ENCODE measurements at places on chromosomes 13 and 19.

- no peak for DNase-seq
Observed at GRCh38 chr13:46523972-46524752, 28.8 kb upstream of the LRCH1 start.

GRCh38 chr13:48066310-48066989 is 28.5 kb downstream of the MED4 start:
- no peak for DNase-seq

GRCh38 chr13:48994706-48995105 is 19.0 kb downstream of the FNDC3A start:
- no peak for DNase-seq

DNA sequence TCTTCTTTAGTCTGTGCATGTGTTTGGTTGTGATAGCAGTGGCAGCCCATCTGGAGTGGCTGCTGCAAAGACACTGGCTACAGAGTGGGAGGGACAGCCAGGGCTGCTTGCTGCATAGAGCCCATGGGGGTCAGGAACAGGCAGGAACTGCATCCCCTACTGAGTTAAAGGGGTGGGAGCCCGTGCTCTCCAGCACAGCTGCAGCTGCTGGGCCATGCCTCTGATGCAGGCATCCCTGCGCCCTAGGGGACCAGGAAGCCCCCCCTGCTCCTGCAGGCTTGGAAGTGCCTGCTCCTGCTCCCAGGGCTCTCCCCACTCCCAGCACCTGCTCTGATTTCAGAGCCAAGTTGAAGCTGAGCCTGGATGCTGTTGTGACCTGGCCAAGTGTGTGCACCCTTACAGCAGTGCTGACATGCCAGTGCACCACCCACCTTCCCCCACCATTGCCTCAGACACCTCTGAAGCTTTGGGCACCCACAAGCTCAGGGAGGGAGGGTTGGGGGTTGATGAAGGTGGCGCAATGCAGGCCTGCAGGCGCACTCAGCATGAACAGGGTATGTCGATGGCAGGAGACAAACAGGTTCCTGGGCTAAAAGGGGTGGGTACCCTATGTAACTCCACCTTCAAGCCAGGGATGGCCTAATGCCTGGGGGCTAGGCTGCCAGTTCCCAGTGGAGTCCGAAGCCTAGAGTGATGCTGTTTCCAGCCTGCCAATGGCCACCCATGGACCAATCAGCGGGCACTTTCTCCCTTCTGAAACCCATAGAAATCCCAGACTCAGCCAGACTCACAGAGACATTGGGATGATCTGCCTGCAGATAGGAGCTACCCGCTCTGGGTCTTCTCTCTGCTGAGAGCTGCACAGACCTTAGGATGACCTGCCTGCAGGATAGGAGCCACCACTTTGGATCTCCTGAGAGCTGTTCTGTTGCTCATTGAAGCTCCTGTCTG is 919.9 kb upstream of the MIR17HG start:
- no peak for DNase-seq

DNA sequence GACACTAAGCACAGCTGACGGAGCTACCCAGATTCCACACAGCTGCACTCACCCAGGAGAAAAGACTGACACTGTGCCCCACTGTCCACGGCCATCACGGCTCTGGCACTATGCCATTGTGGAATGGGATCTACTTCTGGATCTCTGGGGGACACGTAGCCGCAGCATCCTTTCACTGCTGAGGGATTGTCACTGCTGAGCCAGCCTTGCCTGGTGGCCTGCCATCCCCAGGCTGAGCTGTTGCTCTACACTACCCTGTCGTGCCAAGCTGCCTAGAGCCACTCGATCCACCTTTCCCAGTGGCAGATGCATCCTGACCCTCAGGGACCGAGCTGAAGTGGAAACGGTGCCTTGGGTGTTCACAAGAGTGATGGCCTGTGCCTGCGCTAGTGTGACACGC is 5.0 kb upstream of the LILRB5 start:
- DNase-seq: no peak

DNA sequence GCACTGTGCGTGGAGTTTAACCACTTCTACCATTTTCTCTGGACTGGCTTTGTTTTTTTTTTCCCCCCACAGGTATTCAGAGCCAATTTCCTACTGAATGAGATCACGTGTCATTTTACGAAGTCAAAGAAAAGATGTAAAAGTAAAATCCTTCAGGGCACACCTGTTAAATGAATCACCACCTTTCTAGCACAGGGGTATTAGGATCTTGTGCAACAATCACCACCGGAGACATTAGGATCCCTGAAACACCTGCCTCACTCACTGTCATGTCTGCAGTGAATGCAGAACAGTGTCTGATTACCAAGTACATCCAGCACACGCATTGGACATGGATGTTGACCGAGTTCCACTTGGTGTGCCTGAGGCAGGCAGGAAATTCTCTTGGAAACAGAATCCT is 17.2 kb downstream of the BRD4 start:
- no peak for DNase-seq

DNA sequence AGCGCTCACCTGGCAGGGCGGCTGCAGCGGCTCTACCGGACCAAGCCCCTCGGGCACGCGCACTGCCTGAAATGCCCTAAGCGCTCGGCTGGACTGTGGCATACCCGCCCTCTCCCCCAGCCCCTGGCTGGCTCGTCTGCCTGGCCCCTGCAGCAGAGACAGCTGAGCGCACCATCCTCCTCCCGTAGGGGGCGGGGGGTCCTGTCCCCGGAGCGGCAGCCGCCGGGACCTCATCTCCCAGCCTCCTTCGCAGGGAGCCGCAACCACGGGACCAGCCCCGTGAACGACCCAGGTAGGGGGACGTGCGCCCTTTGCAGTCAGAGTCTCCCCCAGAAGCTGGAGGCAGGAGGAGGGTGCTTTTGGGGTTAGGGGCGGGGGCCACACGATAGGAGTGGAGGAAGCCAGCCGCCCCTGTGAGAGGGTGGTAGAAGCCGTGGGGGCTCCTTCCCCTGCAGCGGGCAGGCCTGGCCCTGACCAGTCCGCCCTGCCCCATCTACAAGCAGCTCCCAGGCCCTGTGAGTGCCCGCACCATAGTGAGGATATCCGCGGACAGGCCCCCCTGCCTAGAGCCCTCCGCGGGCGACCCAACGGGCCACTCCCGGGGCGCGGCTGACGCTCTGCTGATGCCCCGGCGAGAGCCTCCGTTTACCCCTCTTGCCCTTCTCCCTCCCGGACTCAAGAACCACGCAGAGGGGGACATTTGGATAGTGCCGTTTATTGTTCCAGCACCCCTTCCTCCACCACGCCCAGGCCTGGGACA is 34.2 kb downstream of the ZNF787 start:
- DNase-seq: no peak

DNA sequence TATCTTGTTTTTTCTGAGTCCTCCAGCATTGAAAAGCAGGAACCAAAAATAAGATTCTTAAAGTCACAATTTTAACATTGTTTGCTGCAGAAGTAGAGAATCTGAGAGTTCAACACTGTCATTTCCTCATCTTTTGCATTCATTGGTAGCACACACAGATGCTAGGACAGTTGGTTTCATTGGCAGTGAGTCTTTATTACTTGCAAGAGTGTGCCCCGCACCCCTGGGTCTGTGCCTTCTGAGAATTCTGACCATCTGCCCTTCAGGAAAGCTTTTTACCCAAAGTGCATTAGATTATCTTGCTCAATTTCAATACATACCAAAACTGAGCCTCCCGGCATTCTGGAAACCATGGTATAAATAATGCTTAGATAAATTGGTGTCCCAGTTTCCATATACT is 247.7 kb upstream of the SLITRK1 start:
- DNase-seq: no peak

GRCh38 chr19:35756377-35757230 is at the start of gene HSPB6:
Gene HSPB6, minus strand, starts transcription at chr19:35757029. Its CDS starts 21 bp downstream, at chr19:35757008.
- no peak for DNase-seq

DNA sequence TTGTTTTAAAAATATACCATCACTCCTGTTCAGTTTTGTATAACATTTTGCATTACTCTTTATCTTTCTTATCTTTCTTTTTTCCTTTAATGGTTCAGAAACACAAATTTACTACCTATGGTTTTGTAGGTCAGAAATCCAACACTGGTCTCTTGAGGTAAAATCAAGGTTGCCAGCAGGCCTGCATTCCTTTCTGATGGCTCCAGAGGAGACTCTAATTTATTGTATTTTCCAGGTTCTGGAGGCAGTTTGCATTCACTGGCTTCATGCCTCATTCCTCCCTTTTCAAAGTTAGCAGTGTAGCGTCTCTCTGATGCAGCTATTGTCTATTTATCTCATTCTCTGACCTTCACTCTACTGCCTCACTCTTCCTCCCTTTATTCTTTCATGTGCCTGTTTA is 767.4 kb downstream of the SLITRK6 start:
- no peak for DNase-seq

DNA sequence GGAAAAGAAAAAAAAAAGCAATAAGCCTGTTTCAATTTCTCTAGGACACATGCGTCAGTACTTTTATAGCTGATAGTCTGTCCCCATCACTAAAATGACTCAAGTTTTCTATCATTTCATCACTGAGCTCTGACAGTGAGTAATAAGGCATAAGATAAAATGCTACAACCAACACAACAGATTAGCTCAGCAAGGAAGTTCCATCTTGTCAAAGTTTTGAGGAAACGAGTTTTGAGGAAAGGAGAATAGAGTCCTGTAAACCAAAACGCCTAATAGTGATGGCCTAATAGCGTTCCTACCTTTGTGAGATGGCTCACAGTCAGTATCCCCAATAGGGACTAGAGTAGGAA is 145.1 kb downstream of the LACC1 start:
- no peak for DNase-seq

DNA sequence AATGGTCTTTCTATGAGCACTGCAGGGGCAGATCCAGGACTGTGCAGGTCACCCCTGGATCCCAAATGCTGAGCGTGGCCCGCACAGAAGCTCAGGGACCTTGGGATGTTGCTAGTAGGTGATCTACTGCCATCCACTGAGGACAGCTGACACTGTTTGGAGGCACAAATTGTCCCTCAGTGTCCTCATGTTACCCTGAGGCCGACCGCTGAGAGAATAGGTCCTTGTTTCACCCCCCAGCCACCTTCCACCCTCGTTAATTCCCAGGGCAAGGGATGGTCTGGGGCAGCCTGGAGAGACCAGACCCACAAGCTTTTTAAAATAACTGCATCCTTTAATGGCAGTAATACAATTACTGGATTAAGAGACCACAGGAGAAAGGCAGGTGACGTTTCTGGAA is 15.4 kb upstream of the TMEM160 start:
- no peak for DNase-seq

DNA sequence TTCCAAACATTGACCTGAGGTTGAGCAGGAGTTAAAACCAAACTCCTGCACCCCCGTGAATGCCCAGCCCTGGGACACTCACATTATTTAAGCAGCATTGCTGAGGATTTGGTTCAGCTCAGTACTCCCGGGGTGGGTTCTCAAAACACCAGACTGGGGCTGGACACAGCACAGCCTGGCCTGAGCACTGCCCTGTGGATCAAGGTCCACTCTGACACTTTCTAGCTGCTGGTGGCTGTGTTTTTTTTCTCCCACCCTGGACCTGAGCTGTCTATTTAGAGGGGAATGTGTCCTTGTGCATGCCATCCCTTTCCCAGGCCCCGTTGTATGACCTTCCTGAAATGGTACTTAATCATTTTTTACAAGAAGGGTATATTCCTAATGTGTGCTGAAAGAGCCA is 94.7 kb upstream of the GJB6 start:
- no peak for DNase-seq

DNA sequence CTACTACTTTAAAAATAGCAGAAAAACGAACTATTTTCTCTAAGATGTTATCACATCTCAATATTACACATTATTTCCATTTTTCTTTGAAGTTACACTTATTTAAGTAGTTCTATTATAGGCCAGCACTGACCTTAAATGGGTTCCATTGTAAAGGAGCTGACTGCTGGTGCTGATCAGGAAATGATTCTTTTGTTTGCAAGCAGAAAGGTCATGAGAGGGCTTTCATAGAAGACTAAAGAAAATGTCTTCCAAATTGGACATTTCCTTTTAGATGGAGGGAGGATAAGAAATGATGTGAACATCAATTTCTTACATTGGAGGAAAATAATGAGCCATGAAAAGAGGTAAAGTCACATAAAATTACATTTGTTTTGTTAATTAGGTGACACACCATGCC is 96.2 kb downstream of the SUCLA2 start:
- no peak for DNase-seq

DNA sequence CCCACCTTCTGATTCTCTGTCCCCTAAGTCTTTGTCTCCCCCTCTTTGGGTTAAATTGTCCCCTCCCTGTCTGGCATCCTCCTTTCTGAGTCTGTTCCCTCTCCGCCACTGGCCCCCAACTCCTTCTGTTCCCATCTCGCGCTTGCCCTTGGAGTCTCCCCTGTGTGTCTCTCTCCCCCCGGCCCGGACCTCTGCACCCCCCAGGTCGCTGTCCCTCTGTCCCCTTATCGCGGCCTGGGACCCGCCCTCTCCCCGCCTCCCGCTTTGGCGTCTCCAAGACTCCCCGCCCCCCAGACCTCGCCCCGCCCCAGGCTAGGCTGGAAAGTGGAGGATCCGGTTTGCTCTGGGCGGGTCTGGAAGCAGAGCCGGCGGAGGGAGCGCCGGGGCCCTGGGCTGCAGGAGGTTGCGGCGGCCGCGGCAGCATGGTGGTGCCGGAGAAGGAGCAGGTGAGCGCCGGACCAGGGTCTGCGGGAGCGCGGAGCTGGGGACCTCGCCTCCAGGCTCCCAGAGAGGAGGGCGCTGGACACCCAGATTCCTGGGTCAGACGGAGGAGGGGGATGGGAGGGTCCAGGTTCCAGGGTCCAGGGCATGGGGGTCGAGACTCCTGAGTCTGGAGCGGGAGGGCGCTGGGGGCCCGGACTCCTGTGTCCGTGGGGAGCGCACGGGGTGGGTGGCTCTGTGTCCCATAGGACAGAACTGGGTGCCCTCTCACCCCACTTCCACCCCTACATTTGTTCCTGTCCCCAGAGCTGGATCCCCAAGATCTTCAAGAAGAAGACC is at the start of gene TRPM4:
TRPM4 (plus strand) TSS at position 348 of the 780 bp plus-strand sequence; CDS start at position 423, 75 bp downstream.
- DNase-seq: peak; percentile 81

DNA sequence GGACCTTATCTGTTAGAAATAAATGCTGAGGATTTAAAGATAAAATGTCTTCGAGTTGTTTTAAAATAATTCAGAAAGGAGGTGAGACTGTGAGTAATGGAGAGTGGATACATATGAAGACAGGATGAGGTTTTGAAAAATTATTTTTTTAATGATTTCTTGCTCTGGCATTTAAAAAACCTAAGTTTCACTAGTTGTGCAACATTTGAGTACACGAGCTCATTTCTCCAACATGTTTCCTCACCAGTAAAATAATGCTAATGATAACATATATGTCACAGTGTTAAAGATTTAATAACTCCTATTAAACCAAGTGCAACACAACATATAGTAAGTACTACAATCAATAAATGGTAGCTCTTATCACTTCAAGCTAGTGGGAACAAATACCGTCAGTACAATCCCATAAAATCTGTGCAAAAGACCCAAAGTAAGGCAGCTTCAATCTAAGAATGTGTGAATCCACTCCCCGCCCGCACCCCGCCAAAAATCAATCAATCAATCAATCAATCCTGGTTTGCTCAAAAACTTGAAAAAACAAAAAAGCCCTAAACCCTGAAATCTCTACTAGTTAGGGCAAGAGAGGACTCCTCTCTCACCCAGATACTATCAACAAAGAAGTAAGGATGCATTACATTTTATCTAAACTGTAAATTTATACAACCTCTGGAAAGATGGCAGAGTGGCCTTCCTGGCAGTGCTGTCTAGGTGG is 1.3 kb downstream of the ALG5 start:
- no peak for DNase-seq

- no peak for DNase-seq
Observed at GRCh38 chr19:13117176-13117771, 734 bp upstream of the TRMT1 start.

Data from DMS79 (cell line).